ENCODE measurements at places on chromosomes 13 and 19.

DNA sequence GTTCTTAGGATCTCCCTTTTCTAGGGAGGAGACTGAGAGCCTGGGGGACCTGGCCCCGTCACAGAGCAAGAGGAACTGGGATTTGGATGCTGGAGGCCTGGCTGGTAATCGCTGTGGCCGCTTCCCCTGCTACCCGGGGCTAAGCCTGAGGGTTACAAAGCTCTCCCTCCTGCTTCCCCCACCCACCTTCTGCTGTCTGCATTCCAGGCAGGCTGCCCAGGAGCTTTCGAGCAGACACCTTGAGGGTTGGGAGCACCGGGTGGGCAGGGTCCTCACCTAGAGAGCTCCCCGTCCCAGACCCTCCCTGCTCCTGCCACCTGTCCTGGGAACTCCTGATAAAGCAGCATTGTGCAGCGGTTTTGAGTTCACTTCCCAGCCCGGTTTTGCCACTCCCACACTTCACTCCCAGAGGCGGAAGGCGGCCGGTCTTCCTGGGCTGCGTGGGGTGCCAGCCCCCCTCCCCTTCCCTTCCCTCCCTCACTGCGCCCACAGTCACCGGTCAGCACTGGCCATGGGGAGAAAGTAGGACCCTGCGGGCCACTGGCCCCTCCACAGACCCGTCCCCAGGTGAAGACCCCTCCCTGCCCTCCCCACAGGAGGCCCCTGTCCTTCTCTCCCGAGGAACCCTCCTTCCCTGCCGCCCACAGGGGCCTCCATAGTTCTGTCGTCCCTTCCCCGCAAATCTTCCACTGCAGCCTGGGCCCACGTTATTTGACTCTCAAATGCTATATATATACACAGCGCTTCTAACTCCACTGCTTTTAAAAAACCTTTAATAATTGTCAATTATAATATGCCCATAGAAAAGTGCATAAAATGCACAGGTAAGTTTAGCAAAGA is 8.1 kb downstream of the PAK4 start:
- no peak for DNase-seq

DNA sequence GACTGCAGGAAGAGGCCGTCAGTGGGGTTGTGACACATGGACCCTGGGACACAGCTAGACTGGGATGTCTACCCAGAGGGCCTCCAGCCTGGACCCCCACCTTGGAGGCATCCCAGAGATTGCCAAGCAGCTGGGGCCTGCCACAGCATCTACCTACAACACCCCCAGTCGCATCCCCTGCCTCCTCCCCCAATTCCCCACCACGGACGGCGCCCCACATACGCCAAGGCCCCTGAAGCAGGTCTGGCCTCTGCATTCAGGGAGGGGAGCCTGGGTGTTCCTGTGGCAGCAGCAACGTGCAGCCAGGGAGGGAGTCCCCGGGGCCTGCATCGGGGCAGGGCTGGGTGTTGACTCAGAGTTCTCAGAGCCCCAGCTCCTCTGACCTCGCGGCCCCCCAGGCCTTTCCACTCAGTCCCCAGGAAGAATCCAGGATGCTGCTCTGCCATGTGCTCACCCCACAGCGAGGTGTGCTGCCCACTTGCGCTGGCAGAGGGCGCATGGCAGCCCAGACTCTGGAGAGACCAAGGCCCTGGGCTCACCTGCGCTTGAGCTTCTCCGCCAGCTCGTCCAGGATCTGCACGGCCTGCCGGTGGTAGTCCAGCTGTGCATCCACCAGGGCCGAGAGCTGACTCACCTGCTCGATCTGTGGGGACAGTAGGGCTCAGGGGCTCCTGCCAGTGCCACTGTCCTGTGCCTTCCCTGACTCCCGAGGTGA is 19.6 kb downstream of the MPND start:
- no peak for DNase-seq

GRCh38 chr13:75669706-75670105 is 33.6 kb downstream of the LMO7 start:
- no peak for DNase-seq

GRCh38 chr13:99651016-99651415 is 149.7 kb downstream of the TM9SF2 start:
- no peak for DNase-seq

DNA sequence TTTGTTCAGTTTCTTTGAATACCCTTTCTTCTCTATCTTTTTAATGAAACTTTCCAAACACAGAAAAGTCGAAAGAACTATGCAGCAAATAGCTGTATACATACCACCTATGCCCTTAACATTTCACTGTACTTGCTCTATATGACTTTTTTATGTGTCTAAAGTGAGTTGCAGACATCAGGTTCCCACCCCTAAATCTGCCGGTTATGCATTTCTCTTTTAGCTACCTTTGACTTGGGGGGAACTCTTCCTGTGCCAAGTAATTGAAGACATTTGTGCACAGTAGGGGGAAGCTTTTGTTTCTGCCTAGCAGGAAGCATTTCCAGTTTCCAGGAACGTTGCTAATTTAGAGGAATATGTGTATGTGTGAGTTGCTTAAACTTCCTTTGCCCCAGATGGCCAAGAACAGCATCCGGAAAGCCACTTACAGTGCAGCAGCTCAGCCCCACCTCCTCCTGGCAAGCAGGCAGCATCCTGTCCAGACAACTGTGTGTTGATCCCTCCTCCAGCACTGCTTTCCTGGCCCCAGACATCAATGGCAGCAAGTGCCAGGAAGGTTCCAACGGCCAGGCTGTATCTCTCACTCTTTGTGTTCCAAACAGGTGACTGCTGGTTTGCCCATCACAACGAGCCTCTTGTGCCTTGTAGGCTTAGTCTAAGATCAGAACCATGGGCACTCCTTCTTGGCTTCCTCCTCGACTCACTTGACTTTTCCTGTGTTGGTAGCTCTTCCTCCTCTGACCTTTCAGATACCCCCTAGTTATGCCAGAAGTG is 14.7 kb upstream of the GRAMD1A start:
- no peak for DNase-seq

DNA sequence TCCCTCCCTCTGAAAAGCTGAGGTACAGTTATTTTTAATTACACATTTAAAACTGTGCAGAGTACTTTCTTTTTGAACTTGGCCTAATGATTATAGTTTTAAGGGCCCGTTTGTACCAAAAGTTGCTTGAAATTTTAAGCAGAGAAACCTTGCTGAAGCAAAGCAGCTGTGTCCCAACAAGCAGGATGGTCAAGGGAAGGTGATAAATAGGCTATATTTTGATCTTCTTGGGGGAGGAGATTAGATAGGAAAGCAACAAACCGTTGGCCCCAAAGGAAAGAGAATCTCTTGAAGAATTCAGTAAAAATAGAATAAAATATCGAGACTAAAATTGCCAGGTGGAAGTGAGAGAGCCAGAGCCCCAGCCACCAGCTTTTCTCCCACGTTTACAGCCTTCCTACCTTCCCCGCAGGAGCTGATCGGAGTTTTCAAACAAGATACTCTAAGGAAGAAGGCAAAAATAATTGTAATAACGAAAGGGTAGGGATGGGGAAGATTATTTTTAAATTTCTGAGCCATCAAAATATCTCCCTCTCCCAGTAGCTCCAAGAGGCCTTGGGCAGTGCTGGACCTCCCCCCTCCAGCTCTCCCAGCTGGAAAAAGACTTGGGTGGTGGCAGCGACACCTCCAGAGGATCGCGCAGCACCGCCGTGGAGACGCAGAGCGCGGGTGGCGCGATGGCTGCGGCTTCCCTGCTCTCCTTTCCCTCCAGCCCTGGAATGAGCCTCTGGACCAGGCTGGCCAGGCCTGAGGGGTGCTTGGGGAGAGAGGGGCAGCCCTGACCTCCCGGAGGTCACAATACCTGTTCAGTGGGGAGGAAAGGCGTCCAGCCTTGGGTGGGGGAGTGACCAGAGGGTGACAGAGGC is 5.8 kb downstream of the ZIC2 start:
- DNase-seq, result no peak

GRCh38 chr19:1725100-1726064 is 27.9 kb upstream of the ONECUT3 start:
- DNase-seq, result peak; percentile 90

GRCh38 chr19:46069806-46070341 is 29.1 kb upstream of the IGFL4 start:
- no peak for DNase-seq

GRCh38 chr13:48783181-48783630 is 129.5 kb downstream of the CYSLTR2 start:
- DNase-seq, result peak; percentile 19

DNA sequence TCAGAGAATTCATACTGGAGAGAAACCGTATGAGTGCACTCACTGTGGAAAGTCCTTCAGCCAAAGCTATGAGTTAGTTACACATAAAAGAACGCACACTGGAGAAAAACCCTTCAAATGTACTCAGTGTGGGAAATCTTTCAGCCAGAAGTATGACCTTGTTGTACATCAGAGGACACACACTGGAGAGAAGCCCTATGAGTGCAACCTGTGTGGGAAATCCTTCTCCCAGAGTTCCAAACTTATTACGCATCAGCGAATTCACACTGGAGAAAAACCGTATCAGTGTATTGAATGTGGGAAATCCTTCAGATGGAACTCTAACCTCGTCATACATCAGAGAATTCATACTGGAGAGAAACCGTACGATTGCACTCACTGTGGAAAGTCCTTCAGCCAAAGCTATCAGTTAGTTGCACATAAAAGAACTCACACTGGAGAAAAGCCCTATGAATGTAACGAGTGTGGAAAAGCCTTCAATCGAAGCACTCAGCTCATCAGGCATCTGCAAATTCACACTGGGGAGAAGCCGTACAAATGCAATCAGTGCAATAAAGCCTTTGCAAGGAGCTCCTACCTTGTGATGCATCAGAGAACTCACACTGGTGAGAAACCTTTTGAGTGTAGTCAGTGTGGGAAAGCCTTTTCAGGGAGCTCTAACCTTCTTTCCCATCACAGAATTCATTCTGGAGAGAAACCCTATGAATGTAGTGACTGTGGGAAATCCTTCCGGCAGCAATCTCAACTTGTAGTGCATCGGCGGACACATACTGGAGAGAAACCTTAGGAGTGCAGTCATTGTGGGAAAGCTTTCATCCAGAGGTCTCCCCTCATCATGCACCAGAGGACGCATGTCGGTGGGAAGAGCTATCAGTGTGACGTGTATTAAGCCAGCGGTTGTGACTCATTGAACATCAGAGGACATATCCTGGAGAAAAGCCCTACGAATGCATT is 16.5 kb upstream of the ZNF8 start:
- no peak for DNase-seq

DNA sequence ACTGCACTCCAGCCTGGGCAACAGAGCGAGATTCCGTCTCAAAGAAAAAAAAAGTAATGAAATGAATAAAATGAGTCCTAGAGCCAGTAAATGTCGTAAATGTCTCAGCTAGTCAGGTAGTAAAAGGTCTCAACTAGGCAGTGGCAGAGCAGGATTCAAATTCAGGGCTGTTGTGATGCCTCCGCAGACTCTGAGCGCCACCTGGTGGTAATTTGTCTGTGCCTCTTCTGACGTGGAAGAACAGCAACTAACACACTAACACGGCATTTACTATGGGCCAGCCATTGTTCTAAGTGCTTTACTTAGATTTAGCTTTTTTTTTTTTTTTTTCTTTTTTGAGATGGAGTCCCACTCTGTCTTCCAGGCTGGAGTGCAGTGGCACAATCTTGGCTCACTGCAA is 30.2 kb downstream of the CYP2F1 start:
- peak; percentile 71 for DNase-seq

- DNase-seq, result no peak
Observed at GRCh38 chr13:46721054-46721453, 75.9 kb downstream of the ESD start.

DNA sequence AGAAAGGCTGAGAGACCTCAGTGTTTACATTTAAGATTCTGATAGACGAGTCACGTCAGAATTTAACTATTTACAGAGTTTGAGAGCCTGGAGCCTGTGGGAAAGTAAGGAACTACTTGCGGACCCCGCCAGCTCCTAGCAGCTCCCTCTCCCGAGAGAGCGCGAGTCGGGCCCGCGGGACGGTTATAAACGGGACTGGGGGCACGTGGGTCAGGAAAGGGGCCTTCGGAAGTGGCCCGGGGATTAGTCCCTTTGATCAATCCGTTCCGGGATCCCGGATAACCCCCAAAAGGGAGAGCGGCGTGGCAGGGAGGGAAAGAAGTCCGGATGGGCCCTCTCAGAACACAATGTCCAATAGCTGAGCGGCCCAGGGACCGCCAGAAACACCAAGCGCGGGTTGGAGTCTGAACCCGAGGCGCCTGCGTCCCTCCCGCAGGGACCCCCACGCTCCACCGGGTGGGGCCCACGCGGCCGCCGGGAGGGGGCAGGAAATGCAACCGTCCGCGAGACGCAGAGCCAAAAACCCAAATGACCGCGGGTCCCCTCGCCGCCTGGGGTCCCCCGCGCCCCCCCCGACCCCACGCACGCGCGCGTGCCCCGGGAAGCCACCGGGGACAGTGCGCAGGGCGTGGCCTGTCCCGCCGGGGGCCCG is 3.6 kb downstream of the ZIC5 start:
- no peak for DNase-seq

DNA sequence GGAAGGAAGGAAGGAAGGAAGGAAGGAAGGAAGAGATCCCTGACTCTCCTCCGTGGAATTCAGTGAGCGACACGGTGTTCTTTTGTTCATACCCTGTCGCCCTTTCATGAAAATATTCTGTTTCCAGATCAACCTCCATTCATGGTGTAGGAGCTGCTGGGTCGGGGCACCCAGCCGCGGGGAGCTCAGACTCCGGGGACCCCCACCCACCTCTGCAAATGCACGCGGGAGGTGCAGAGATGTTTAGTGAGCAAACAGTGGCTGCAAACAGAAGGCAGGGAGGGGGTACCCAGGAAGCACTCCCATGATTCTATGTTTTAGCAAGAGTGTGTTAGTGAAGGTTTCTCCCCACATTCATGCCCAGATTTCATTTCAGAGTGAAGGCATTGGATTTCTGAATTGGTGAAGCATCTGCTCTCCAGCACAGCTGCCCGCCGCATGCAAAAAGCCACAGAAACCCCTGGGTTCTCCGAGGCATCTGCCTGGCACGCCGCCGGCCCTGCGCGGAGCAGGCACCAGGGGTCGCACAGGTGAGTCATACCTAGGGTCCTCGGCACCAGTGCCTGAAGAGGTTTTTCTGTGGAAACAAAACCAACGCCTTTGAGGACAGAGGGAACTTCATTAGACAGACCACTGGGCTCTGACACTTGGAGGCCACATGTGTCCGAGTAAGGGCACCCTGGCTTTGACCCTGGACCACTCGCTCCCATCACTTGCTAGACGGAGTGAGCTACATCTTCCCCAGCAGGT is 80.6 kb downstream of the ZNF557 start:
- DNase-seq, result no peak

DNA sequence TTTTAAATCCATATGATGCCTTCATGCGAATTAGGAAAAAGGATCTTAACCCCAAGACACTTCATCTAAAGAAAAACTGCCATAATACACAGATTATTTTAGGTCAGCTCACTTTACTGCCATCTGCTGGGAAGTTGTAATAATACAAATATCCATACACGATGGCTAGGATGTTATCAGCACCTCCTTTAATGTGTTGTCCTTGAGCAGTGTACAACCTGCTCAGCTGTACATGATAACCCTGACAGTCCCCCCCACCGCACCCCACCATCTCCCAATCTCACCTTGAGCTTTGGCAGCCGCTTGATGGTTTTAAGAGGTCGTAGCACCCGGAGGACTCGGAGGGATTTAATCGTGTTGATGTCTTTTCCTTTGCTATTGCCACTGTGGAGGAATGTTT is 112.2 kb downstream of the IER2 start:
- DNase-seq, result peak; percentile 71
